ENCODE measurements at places on chromosomes 1 and 21.

DNA sequence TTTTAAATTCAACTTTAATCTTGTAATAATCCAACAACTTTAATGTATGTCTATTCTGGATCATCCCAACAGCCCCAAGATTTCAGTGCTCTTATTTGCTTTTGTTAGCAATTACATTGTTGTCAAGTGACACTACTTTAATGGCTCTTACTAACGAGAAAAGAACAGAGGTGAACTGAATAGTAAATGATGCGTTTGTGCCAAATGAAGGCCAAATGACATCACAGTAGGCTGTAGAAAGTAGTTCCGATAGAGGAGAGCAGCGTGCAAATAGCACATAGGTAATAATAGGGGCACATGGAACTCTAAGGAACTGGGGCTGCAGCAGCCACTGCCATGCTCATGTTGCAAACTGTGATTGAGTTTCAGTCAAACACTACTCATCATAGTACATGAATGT lies 301.9 kb downstream of the LMX1A start:
- no peak for DNase-seq

DNA sequence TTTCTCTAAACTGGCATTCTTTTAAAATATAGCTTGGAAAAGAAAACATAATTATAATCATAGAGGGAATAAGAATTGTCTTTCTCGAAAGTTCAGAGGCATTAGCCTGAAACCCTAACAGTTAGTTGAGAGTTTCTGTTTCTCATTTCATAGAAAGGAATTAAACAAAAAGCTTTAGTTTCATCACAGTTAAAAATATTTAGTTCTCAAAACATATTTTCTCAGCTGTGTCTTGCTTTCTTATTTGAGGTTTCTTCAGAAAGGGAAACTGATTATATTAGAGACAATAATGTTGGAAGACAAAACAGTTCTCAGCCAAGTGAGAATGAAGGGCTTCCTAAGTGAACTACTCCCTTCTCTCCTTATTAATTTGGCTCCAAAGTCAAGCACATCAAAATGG lies 75.4 kb upstream of the C1orf105 start:
- DNase-seq = no peak

DNA sequence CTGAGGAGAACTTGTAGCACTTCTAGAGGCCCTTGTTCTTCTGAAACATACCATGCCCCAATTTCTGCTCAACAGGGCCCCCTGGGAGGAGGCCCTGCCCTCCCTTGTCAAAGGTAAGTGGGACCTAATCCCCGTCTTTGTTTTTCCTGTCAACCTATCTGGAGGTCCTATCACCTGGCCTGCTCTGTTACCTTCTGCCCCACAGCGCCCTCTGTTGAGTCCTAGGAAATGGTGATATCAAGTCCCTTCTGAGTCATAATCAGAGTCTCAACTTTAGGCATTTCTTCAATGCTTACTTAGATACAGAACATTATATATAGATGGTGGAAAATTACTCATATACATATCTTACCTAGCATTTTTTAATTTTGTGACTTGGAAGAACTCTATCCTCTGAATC lies 28.2 kb upstream of the FCRL4 start:
- no peak for DNase-seq

DNA sequence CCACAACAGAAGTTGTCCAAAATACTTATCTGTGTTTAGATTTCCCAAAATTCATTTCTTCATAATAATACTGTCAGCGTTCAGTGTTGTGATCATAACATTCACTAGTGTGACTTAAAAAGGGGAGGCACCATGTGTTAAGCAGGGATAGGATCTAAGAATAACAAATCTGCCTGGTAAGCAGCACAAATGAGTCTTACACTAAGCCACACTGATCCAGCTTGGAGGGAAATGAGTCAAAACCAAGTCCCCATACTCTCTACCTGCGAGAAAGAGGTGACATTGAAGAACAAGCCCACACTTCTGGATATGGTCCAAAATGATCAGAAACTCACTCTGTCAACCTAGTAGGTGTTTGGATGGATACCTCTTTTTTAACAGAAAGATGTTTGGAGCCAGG lies 145.5 kb downstream of the CRB1 start:
- no peak for DNase-seq

- no peak for DNase-seq
Observed at GRCh38 chr21:36100971-36101641, 31.3 kb downstream of the CBR1 start.

- DNase-seq = no peak
Observed at GRCh38 chr1:219988387-219988786, 57.9 kb downstream of the EPRS1 start.

- no peak for DNase-seq
Observed at GRCh38 chr1:16144325-16145029, 11.4 kb downstream of the EPHA2 start.

- DNase-seq = no peak
Observed at GRCh38 chr1:111202707-111203623, 2.5 kb upstream of the DENND2D start.

- DNase-seq = no peak
Observed at GRCh38 chr1:168112673-168113305, 23.9 kb downstream of the GPR161 start.

DNA sequence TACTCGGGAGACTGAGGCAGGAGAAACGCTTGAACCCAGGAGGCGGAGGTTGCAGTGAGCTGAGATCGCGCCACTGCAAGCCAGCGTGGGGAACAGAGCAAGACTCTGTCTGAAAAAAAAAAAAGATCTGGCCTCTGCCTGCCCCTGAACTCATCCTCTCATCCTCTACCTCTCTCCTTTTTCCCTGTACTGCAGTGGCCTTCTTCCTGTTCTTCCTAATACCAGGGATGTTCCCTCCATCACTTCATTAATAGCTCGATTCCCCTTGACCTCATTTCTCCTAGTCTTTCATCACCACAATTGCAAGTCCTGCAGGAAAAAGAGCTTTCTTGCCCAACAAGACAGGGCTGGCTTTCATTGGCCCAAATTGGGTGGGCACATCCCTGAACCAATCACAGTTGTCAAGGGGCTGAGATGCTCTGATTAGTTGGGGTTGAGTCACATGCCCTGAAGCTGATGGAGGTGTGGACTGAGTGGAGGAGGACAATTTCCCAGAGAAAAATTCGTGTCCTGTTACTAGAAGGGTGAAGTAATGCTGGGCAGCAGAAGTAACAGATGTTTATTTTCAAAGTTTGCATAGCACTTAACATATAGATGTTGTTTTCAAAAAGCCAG lies 86.8 kb upstream of the PUM1 start:
- DNase-seq = no peak

GRCh38 chr1:31795801-31796621 lies 19.8 kb downstream of the SPOCD1 start:
- no peak for DNase-seq

GRCh38 chr1:77642196-77642595 lies 40.3 kb downstream of the ZZZ3 start:
- DNase-seq = no peak

DNA sequence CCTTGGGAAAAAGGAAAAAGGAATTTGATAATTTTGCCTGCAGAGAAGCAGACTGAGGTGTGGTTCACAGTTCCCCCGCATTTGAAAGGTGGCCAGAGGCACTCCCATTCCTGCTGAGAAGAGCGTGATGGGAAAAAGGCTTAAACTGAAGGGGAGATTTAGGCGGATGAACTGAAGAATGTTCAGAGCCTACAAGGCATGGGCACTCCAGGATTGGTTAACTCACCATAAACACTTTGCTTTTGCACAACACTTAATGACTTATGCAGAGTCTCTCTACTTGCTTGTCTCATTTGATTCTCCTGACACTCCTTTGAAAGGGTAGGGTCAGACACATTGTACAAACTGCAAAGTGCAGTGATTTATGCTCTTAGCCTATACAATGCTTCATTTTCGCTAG lies 119.6 kb upstream of the RUNX1 start:
- DNase-seq = no peak

- DNase-seq = no peak
Observed at GRCh38 chr1:115978292-115978941, 2.1 kb downstream of the SLC22A15 start.

DNA sequence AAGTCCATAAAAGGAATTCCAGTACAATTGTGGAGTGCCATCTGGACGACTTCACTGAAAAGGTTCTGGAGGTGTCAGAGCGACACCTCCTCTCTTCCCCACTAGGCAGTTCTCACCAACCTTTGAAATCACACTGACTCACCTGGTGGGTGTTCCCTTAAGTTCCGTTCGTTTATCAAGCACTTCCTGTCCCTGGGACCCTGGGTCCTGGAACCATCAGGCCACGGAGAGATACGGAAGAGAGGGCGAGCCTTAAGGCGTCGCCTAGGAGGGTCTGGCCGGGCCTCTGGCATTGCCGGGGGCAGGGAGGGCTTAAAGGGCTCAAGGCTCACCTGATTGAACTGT lies 317 bp downstream of the SPAG17 start:
- no peak for DNase-seq

- DNase-seq = peak; percentile 47
Observed at GRCh38 chr1:37513795-37514349, 694 bp downstream of the MEAF6 start.

- DNase-seq = no peak
Observed at GRCh38 chr1:41671116-41671755, 186.8 kb upstream of the EDN2 start.

GRCh38 chr1:59670662-59671061 lies 144.1 kb upstream of the HOOK1 start:
- no peak for DNase-seq

All from stimulated activated CD8-positive, alpha-beta memory T cell treated with anti-CD3 and anti-CD28 coated beads, Interleukin-12 subunit alpha, Interleukin-12 subunit beta, amount 100 ng/mL, for 4 hours (primary cell).